ENCODE measurements at places on chromosomes 3 and 15.

GRCh38 chr15:95757171-95757570, 573.3 kb upstream of the NR2F2 start:
- no peak for DNase-seq

DNA sequence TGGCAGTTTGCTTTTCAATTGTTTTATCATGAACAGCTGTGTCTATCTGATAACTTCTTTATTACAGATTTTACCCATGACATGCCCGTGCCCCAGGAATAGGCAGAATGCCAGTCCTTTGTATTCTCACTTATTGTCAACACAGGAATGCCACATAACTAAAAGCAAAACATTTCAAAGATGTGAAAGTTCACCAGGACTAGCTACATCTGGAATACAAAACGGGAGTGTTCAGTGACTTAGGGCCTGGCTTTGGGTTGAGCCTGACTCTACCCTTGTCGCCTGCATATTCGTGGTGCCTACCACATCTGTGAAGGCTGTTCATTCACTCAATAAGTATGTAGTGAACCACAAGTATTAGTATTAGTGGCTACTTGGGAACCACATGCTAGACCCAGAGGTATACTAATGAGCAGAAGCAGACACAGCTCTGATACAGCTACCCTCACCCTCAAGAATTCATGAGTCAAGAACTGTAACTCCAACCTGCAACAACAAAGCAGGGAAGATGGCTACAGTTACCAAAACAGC, 2.9 kb downstream of the TNFSF10 start:
- no peak for DNase-seq

DNA sequence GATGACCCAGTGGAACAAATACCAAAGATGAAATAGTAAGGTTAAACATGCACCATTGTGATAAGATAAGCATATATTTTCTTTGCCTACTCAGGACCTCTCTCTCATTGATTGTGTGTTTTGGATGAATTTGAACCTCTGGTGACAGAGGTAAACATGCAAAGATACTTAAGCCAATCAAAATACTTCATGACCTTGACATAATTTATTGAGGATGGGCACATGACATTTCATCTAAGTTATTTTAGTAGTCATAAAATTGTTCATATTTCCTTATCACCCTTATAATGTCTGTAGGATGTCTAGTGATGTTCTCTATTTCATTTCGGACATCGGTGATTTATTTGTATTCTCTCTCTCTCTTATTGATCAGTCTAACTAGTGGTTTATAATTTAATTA, 88.3 kb upstream of the WDR72 start:
- no peak for DNase-seq

DNA sequence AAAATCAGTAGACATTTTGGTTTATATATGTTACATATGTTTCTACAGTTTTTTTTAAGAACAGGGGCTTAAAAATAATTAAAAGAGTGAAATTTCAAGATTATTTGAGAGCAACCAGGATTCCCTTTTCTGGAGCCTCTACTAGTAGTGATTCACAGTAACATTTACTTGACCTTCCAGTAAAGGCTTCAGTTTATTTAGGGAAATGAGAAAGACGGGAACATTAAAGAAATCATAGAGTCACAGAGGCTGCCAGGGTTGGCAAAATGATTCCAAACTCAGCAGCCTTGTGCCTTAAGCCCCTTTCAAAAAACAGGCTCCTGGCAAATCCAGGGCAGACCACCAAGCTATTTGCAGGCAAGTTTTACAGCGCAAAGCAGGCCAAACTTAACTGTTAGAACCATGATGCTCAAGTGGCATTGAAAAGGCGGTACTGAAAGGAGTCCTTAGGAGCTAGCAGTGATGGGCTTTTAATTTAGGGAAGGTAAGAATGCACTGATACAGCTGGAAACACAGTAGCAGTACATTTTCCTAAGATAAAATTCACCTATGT, 201.1 kb upstream of the ADAMTS9 start:
- DNase-seq, result no peak

- no peak for DNase-seq
These were observed 67.0 kb downstream of the CLDN11 start for GRCh38 chr3:170485696-170486095.

DNA sequence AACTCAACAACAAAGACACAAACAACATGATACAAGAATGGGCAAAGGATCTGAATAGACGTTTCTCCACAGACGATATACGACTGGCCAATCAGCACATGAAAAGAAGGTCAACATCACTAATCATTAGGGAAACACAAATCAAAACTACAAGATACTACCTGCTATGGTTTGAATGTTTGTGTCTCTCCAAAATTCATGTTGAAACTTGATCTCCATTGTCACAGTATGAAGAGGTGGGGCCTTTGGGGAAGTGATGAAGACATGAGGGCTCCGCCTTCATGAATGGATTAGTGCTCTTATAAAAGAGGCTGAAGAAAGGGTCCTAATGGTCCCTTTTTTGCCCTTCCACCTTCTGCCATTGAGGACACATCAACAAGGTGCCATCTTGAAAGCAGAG, 32.3 kb downstream of the ACAP2 start:
- no peak for DNase-seq

DNA sequence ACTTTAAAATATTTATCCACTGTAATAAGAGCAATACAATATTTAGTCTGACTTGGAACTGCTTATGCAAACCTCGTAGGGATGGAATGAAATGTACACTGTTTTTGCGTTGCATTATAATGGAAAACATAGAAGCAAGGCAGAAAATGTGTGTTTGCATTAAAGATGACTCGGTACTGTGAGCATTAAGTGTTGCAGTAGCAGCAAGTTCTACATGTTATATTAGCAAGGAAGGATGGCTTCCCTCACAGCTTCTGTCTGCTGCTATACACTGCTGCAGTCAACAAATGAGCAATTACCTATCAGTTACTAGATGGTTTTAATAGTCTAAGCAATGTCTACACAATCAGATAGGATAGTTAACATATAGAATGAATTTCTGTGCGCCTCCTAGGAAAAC, 75.4 kb downstream of the CDIN1 start:
- DNase-seq, result no peak

- no peak for DNase-seq
These were observed 5.0 kb downstream of the ABTB1 start for GRCh38 chr3:127677541-127678314.

- DNase-seq, result no peak
These were observed 245.9 kb downstream of the NAALADL2 start for GRCh38 chr3:175105066-175105465.

DNA sequence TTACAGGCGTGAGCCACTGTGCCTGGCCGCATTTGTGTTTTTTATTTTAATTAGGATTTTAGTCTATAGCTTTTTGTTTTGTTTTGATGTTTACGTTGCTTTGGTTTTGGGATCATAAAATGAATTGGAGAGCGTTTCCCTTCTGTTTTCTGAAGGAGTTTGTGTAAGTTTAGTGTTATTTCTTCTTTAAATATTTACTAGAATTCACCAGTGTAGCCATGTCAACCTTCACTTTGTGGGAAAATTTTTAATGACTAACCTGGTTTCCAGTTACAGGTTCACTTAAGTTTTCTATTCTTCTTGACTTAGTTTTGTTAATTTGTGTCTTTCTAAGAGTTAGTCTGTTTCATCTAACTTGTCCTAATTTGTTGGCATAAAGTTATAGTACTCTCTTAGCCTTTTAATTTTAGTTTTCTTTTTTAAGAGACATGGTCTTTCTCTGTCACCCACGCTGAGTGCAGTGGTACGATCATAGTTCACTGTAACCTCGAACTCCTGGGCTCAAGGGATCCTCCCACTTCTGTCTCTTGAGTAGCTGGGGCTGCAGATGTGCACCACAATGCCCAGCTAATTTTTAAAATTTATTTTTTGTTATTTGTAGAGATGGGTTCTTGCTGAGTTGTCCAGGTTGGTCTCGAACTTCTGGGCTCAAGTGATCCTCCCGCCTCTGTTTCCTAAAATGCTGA, 61.0 kb downstream of the CHD2 start:
- no peak for DNase-seq

DNA sequence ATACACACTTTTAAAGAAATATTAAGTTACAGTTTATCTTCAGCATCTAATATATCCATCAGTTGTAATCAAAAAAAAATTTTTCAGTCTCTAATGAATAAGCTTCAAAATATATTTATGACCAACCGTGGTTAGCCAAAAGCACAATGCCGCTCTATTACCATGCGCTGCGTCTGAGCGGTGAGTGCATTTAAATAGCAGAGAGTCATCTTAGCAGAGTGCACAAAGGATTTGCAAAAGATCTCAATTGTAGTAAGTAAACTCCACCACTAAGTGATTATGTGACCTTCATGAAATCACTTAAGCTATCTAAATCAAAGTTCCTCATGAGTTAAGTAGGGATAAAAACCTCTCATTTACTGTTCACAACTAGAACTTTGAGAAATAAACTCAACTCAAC, 4.9 kb downstream of the TP63 start:
- DNase-seq, result no peak

DNA sequence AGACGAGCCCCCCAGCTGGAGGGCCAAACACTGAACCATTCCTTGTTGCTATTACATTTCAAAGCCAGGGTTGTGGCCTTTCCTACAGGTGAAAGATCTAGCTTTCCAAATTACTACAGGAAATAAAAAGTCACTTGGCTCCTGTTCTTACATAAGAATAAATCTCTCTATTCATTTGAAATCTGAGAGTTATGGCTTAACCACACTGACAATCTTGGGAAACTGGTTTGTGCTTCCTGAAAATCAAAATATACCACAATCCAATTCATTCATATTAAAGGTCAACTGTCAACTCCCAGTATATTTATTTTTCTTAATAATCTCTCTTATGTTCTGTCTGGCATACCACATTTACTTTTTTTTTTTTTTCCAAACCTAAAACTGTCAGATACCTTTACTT, 103.7 kb upstream of the LMOD3 start:
- no peak for DNase-seq

DNA sequence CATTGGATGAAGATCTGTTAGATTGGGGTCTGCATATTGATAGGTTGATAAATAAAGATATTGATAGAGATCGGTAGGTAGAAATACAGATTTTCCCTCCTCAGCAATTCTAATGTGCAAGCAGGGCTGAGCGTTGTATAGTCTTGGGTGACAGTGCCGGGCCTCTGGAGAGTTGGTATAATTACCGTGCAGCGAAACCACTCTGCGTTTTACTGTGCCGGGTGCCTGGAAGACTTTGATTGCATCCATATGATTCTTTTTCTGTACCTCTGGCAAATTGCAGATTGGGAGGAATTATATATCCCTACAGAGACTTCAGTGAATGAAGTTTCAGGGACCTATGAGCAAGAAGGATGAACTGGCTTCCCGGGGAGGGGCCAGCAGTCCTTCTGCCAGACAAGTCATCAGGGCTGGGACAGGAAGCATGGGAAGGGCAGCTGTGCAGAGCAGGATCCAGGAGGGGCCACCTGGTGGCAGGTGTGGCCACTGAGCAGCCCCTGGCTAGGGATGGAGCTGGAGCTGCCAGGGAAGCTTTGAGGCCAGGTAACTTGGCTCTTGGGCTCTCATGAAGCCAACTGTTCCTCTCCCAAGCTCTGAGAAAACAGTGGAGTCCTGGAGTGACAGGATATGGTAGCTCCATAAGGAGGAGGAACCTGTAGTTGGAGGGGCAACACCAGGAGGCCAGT, 132.5 kb downstream of the APBA2 start:
- peak; percentile 18 for DNase-seq

DNA sequence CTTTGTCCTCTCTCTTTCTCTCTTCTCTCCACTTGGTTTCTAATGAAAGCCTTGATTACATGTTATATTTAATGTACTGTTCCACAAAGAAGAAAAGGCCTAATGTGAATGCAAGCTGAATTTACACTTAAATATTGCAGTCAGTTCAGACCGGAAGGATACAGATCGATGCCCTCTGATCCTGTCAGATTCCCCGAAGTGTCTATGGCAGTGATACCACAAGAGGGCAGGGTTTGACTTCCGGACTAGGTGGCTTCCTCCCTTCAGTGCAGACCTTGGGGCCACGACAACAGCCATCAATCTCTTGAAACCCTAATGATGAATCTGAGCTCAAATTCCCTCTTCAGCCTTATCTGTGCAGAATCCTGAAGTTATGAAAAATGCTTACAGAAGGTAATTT, 29.5 kb downstream of the AGTR1 start:
- DNase-seq, result peak; percentile 39

- no peak for DNase-seq
These were observed 73.8 kb downstream of the MCTP2 start for GRCh38 chr15:94305133-94305532.

DNA sequence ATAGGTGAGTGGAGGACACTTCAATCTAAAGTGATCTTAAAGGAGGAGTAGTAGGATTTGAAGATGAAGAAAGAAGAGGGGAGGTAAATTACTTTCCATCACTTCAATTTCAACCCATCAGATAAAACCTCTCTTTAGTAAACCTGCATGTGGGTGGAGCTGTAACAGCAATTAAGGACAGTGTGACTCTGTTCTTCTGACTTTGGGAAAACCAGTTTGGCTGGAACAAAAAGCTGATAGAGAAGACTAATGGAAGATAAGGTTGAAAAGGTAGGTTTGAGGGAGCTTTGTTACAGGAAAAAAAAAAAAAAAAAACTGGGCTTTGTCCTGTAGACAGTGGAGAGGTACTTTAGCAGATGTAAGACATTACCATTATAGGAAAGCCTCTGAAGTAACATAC, 4.5 kb upstream of the GSK3B start:
- no peak for DNase-seq

DNA sequence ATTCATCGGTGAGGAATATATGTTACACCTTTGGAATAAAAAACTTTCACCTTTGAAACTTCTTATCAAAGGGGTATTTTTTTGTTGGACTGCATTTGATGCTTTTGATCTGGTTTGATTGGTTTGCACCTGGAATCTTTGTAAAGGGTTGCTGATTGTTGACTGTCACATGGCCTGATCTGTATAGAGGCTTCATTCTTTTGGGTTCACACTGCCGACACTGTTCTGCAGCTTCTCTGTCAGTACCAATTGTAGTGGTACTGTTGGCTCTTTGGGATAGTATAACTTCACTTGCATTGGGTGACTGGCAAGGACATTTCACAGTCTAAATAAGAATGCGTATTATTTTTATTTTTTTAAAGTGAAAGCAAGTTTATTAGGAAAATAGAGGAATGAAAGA, 155.7 kb downstream of the DOCK3 start:
- no peak for DNase-seq

- no peak for DNase-seq
These were observed 32.5 kb downstream of the CHST2 start for GRCh38 chr3:143152043-143152442.
